ENCODE measurements at places on chromosomes 6 and 20. TPM values are rescaled to one million over a fixed set of nuclear protein-coding genes. Genes with fewer than 3 reads are reported as not detected.
A peak's percentile ranks its signal among the peaks of the same experiment; 100 is the strongest.

- no peak for DNase-seq
Observed at GRCh38 chr6:102501615-102502014, 1108.1 kb downstream of the GRIK2 start.

Gene ULBP3
- 3.9 TPM for total RNA-seq

- no peak for DNase-seq
Observed at GRCh38 chr20:32822225-32822624, 2.5 kb downstream of the MAPRE1 start.

DNA sequence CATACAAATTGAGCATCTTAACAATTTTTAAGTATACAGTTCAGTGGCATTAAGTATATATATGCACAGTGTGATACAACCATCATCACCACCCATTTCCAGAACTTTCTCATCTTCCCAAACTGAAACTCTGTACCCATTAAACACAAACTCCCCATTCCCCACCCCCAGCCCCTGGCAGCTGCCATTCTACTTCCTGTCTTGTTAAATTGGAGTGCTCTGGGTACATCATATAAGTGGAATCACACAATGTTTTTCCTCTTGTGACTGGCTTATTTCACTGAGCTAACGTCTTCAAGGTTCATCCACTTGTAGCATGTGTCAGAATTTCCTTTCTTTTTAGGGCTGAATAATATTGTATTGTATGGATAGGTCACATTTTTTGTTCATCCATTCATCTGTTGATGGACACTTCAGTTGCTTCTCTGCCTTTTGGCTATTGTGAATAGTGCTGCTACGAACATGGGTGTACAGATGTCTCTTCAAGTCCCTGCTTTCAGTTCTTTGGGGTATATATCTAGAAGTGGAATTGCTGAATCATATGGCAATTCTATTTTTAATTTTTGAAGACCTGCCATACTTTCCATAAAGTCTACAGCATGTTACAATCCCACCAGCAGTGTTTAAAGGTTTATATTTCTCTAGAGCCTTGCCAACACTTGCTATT, 19.6 kb upstream of the RREB1 start:
- no peak for DNase-seq

- DNase-seq = no peak
Observed at GRCh38 chr6:11101417-11101816, 7.8 kb downstream of the SMIM13 start.

DNA sequence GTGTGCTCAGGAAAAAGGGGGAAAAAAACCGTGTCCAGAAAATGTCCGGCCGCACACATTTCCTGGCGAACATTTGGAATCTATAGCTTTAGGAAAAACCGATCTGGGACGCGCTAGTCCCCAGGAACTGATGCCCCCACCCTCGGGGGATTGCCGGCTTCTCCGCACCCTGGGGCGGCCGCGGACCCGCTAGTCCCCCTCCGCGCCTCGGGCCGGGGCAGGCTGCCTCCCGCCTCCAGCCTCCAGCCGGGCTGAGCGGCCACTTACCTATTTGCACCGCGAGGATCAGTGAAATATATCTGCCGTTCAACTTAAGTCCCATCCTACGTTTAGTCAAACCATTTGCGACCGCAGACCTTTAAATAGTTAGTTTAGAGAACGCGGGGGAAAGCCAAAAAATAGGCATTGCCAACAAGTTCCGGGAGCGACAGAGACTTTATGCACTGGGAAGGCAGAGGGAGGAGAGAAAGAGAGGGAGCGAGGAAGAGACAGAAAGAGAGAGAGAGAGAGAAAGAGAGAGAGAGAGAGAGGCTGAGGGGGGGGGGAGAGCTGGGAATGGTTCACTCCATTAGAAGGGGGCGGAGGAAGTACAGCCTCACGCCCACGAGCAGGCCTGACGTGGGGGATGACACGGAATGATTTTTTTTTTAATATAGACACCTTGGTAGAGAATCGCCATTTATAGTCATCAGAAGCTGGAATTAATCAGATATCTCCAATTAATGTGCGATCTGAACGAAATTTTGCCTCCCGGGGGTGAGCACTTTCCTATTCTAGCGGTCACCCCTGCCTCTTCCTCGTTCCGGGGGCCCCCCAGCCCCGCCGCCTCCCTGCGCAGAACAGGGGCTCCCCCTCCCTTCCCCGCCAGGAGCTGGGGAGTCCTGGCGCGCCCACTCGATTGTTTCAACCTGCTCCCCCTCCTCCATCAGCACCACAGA, at the start of gene NRN1:
TSS of gene NRN1 (minus strand) at position 498 of the 938 bp plus-strand sequence. CDS start at position 322, 176 bp downstream.
- DNase-seq = peak; percentile 77

Gene ADGRF4
- 7.6 TPM for total RNA-seq

Gene POU3F2
- 0.49 TPM for total RNA-seq

- no peak for DNase-seq
Observed at GRCh38 chr20:24684421-24684871, 215.0 kb downstream of the SYNDIG1 start.

DNA sequence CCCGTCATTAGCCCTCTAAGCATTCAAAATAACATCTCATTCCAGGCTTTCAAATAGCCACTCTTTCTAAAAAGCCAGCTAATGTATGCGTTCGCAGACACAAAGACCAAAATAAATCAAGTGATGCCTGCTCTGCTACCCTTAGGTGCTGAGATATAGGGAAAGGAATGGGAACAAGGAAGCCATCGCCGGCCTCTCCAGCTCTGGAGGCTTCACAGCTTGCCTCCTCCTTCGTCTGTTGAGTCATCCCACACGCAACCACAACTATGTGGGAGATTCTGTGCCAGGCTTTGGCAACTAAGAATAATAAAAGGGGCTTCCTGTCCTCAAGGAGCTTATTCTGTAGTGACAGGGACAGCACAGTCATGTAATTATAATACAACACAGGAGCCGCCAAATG, 27.3 kb upstream of the SLC22A23 start:
- DNase-seq = no peak

Gene HSPA1L
- total RNA-seq = 1.8 TPM

- DNase-seq = no peak
Observed at GRCh38 chr6:137206577-137206976, 12.6 kb downstream of the IFNGR1 start.

DNA sequence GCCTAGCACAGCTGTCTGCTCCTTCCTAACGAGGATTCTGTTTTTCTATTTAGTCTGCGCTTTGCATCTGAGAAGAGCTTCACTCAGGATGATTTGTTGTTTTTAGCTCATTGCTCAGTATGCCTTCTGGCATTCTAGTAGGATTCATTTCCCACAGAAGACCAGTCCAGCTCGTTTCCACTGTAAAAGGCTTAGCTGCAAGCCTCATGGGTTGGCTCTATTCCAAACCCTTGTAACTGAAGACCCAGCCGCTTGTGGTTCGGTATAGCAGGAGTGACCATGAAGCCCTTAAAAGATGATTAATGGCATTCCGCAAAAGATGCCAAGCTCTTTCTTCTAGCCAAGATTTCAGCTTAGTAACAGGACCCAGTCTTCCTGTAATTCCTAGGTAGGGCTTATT, 7.2 kb downstream of the ADGRF1 start:
- DNase-seq = peak; percentile 40

Gene RNF114
- 36.4 TPM for total RNA-seq

- DNase-seq = no peak
Observed at GRCh38 chr20:22374066-22374465, 210.3 kb downstream of the FOXA2 start.

DNA sequence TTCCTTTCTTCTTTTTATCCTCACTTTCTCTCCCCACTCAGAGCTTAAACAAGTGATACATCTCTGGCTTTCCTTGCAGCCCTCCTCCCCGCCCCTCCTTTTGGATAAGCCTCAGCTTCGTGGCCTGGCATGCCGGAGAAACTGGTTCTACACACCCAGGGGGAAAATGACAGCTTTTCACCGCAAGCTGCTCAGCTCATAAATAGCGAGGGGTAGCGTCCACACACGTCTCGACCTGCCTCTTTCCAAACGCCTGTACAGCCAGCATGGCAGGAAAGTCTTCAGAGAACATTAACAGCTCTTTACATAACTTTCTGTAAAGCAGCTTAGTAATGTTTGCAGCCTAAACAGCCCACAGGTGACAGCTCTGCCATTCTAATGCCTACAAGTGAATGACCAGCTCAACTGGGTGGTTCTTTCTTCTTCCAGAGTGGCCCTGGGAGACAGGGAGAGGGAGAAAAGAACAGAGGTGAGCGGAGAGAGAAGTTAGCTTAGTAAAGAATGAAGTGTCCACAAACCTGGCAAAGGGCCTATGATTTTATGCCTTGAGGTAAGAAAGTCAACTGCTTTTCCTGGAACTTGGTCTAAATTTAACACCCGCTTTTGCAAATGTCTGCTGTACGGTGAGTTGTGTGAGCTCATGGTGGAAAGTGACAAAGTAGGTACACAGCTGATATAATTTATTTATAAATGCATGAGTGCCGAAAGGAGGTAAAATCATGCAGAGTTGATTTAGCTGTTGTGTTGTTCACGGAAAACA, 251.5 kb downstream of the TFAP2A start:
- no peak for DNase-seq

Gene GINS1
- total RNA-seq = 7.3 TPM

Gene HLA-DMA
- total RNA-seq = 7.1 TPM

Measured in skin of body (tissue), 3 donors.